BJ (cell line): ENCODE measurements at places on chromosomes 5 and 9.

DNA sequence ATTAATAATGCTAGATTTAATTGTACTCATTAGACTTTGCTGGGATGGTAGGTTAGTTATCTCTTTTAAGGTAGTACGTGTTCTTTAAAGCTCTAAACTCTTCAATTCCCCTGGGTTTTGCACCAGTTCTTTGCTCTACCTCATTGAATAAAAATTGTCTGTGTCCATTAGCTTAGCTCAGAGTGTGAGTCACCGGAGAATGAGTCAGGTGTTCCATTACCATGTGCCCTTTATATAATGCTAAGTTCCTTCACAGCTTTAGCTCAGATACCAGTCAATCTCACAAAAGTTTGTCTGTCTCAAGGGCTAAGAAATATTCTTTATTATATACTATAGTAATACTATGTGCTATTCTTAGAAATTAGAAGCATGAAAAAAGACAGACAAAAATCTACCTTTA is 339.4 kb downstream of the PRELID2 start:
- DNase-seq: peak; percentile 52

DNA sequence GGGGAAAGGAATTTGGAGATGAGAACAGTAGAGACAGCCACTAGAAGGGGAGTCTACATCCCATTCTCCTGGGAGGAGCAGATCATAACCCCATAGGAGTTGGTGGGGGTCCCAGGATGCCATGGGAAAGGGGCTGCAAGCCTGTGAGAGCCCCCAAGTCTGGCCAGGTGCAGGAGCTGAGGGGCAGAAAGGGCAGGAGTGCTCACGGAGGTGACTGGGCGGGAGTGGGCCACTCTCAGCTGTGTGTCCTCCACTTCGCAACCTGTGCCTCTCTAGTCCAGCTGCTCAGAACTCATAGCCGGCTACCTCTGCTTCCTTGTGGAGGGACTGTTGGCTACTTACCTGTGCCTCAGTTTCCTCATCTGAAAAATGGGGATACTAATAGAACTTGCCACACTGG is 263.9 kb downstream of the FSTL4 start:
- DNase-seq: no peak

DNA sequence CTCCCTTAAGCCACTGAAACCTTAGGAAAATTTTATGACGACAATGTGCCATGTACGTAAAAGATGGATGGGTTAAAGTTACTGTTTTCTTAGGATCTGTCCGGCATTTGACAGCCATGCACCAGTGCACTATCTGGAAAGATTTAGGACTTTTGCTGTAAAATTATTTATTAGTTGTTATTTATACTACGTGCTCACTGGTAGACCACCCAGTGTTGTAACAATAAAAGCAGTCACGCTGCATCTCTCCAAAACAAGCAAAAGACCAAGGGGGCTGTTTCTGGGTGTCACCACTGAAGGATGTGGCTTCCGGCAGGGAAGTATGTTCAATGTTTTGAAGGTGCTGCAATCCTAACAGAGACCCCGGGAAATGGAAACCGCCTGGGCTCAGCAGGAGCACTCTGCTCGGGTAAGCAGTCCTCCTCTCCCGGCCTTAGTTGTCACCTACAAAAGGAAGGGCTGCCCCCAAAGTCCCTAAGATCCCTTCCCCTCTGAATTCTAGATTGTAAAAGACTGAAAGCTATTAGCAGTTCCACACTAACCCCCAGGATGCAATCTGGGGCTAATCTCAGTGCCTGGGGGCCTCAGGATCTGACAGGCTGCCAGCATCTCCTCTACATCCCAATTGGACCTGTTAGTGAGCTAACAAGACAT is 38.6 kb downstream of the SAXO1 start:
- no peak for DNase-seq

GRCh38 chr9:75624998-75625397 is 265.5 kb upstream of the PCSK5 start:
- no peak for DNase-seq

- DNase-seq: no peak
These were observed 5.1 kb upstream of the POU5F2 start for GRCh38 chr5:93746406-93747056.

DNA sequence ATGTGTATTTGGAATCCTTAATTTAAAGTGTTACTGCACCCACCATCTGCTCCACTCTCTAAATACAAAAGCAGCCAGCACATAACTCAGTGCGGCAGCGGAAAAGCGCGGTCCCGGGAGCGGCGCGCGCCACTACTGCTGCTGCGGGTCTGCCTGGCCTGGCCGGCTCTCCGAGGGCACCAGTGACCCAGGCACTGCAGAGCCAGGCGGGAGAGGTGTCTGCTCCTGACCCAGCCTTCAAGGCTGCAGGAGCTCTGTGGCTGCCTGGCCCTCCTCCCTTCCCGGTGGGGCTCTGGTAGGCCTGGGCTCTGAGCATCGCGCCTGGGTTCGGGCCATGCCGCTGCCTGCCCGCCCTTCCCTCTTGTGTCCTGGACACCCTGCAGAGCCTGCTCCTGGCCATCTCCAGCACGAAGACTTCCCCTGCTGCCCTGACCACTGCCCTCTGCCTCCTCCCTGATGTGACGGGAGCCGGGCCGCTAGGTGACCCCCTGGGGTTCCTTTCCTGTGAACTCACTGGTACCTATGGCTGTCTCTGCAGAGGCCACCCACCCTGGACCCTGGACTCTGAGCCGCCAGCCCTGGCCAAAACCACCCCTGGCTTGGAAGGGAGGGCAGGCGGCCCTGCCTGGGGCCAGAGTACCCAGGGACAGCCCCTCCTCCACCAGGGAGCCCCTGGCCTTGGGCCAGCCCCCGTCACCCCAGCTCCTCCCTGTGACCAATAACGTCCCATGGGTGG is 32.8 kb upstream of the UBAC1 start:
- no peak for DNase-seq

- no peak for DNase-seq
These were observed 127.7 kb upstream of the ANKRD55 start for GRCh38 chr5:56360816-56361215.

DNA sequence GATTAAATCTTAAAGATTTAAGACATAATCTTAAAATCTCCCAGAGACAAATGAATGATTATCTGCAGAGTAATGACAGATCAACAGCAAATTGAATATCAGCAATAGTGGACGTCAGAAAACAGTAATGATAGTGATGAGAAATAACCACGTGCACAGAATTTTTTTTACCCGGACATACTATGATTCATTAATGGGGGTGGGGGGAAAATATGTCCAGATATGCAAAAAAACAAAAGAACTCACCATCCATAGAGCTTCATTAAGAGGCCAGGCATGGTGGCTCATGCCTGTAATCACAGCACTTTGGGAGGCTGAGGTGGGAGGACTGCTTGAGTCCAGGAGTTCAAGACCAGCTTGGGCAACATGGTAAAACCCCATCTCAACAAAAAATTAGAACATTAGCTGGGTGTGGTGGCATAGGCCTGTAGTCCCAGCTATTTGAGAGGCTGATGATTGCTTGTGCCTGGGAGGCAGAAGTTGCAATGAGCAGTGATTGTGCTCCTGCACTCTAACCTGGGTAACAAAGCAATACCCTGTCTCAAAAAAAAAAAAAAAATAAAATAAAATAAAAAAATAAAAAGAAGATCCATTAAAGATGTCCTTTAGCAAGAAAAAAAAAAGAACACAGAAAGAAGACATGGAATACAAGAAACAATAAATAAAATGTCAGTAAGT is 30.9 kb upstream of the SHOC1 start:
- DNase-seq: no peak
